Activated T-cell treated with anti-CD3 and anti-CD28 coated beads, Interleukin-2, amount 50 U/mL, for 24 hours (primary cell): ENCODE measurements at places on chromosomes 1 and 21.

GRCh38 chr21:44547656-44548331 lies 3.5 kb downstream of the KRTAP10-2 start:
- DNase-seq = peak; percentile 52

DNA sequence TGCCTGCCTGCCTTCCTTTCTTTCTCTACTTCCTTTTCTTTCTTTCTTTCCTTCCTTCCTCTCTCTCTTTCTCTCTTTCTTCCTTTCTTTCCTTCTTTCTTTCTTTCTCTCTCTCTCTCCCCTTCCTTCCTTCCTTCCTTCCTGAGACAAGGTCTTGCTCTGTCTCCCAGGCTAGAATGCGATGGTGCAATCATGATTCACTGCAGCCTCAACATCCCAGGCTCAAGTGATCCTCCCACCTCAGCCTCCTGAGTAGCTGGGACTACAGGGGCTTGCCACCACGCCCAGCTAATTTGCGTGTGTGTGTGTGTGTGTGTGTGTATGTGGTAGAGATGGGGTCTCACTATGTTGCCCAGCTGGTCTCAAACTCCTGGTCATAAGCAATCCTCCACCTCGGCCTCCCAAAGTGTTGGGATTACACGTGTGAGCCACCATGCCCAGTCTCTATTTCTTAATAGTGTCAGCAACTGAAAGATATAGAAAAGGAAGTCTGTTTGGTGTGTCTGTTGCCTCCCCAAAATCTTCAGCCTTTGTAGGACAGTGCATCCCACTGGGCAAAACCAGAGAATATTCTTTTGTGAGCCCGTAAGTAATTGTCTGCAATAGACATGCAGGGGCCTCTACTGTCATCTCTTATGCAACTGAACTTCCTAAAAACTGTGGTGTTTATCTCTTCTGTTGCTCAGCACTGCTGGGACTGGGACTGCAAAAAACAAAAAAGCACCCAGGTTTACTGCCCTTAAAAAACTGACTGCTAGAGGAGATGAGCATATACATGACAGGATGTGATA lies 20.9 kb upstream of the RAB4A start:
- no peak for DNase-seq

- DNase-seq = no peak
Observed at GRCh38 chr21:34640858-34641257, 25.9 kb upstream of the RCAN1 start.

DNA sequence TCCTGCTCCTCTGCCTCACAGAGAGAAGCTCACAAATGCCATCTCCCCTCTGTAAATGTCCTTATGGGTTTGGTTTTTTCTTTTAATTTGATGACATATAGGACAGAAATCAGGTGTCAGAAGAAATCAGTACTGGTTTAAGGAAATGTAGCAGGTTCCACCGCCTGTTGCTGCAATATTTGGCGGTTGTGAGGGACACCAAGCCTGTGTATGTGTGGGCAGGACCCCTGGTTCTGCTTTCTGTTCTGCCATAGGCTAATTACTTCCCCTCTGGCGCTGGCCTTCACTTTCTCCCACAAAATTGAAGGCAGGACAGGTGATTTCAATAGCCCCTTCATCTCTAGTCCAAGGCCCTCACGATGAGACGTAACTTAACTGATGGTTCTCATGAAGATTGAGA lies 69.2 kb downstream of the PRDM2 start:
- no peak for DNase-seq

GRCh38 chr1:117967881-117968280 lies 38.3 kb downstream of the WDR3 start:
- DNase-seq = no peak

GRCh38 chr1:94806441-94806871 lies 13.7 kb upstream of the SLC44A3 start:
- no peak for DNase-seq

DNA sequence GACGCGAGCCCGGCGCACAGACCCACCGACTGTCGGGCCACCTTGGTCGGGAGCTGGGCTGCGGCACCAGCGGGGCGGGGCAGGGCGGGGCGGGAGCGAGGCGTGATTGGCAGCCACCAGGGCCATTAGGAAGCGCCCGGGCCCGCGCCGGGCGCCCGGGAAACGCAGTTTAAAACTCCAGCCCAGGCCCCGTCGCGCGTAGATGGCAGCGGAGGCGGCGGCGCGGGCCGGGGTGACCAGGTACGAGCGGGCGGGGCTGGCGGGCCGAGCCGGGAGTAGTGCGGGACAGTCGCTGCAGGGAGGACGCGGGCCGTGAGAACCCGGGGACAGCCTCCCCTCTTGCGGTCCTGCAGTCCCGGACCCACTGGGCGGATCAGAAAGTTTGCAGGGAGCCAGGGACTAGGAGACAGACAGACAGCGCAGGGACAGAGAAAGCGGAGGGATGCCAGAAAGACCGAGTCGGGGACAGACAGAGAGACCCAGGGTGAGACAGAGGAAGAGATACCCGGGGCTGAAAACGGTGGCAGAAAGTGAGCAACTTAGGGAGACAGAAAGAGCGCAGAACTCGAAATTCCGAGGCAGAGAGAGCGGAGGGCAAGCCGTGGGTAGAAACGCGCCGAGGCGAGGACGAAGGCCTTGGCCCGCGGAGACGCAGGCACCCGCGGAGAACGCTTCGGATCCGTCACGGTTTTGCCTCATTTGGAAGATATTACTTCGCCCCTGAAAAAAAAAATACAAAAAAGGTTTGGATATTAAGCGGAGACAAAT lies at the start of gene DMBX1:
TSS of gene DMBX1 (plus strand) at position 199 of the 768 bp plus-strand sequence. CDS start 17,175 bp downstream, outside the sequence.
- DNase-seq = peak; percentile 64

GRCh38 chr1:40270152-40270834 lies 12.3 kb downstream of the ZMPSTE24 start:
- no peak for DNase-seq

GRCh38 chr1:24688621-24689195 lies 45.6 kb downstream of the SRRM1 start:
- DNase-seq = peak; percentile 69

DNA sequence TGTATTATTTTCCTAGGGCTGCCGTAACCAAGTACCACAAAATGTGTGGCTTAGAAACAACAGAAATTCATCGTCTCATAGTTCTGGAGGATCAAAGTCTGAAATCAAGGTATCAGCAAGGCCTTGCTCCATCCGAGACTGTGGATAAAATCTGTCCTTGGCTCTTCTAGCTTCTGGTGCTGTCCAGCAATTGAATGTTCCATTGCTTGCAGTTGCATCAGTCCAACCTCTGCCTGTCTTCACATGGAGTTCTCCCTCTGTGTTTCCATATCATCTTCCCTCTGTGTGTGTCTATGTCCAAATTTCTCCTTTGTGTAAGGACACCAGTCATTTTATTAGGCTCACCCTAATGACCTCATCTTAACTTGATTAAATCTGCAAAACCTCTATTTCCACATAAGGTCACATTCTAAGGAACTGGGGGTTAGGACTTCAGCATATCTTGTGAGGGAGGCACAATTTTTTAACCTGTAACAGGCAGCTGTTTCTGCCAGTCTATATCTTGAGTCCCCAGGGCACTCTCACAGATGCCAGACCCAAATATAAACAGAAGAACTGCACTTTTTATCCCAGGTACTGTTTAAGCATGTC lies 84.2 kb downstream of the ERG start:
- no peak for DNase-seq

- DNase-seq = no peak
Observed at GRCh38 chr1:153141377-153141776, 9.3 kb downstream of the SPRR2G start.

- no peak for DNase-seq
Observed at GRCh38 chr1:39573736-39574624, 2.6 kb downstream of the PABPC4 start.

GRCh38 chr21:41691205-41692184 lies 75.4 kb downstream of the RIPK4 start:
- no peak for DNase-seq

- no peak for DNase-seq
Observed at GRCh38 chr1:56798053-56798471, 21.1 kb downstream of the FYB2 start.

DNA sequence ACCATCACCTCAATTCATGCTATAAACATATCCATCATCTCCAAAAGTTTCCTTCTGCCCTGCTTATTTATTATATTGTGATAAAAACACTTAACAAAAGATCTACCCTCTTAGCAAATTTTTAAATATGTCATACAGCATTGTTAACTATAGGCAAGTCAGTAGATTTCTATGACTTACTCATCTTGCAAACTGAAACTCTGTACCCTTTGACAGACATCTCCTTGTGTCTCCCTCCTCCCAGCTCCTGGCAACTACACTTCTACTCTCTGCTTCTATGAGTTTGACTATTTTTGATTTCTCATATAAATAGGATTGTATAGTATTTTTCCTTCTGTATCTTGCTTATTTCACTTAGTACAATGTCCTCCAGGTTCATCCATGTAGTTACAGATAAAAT lies 174.8 kb downstream of the TNFSF18 start:
- DNase-seq = no peak

- peak; percentile 25 for DNase-seq
Observed at GRCh38 chr21:44024887-44025353, 12.8 kb downstream of the TRAPPC10 start.

GRCh38 chr1:96887501-96887900 lies 165.9 kb downstream of the PTBP2 start:
- DNase-seq = no peak

GRCh38 chr1:223775711-223776074 lies 63.4 kb downstream of the CAPN2 start:
- DNase-seq = no peak

- no peak for DNase-seq
Observed at GRCh38 chr1:44021581-44022321, 9.5 kb downstream of the SLC6A9 start.

DNA sequence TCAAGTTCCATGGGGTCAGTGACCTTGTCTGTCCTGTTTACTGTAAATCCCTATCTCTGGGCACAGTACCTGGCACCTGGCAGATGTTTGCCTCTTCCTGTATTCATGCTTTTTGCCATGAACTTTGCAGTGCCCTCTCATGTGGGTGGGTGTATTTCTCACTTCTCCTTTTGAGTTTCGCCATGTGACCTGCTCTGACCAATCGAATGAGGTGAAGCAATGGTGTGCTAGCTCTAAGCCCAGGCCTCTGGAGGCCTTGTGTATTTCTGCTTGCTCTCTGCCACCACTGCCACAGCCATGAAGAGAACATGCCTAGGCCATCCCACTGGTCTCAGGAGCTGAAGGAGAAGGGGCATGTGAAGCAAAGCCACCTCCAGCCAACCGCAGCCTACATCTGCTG lies 185.5 kb upstream of the ZC3H12A start:
- DNase-seq = no peak

- no peak for DNase-seq
Observed at GRCh38 chr21:45926281-45926680, 55.3 kb upstream of the COL6A1 start.

GRCh38 chr21:45074818-45075595 lies 627 bp downstream of the ADARB1 start:
- peak; percentile 69 for DNase-seq

DNA sequence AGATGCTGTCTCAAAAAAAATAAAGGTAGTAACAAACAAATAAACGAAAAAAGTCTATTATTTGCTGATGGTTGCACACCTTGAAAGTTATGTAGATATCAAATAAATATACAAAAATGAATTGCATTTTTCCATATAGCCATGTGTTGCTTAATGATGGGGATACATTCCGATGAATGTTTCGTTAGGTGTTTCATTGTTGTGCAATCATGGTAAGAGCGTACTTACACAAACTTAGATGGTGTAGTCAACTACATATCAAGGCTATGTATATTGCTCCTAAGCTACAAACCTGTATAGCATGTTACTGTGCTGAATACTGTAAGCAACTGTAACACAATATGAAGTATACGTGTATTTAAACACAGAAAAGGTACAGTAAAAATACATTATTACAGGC lies 34.4 kb downstream of the AHCTF1 start:
- DNase-seq = no peak

DNA sequence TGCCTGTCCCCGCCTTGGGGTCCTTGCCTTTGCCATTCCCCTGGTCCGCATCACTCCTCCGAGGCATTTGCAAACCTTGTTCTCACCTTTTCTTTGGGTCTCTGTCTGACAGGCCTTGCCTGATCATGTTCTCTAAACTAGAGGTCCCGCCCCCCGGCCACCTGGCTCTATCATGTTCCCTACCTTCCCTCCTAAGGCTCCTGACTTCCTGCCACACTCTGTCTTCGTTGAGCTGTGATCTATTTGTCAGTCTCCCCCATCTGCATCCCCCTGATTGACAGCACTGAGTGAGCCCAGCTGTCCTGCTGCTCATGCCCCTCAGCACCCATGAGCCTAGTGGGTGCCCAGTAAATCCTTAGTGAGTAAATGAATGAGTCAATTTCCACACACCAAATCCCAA lies 22.8 kb downstream of the ERG start:
- no peak for DNase-seq

DNA sequence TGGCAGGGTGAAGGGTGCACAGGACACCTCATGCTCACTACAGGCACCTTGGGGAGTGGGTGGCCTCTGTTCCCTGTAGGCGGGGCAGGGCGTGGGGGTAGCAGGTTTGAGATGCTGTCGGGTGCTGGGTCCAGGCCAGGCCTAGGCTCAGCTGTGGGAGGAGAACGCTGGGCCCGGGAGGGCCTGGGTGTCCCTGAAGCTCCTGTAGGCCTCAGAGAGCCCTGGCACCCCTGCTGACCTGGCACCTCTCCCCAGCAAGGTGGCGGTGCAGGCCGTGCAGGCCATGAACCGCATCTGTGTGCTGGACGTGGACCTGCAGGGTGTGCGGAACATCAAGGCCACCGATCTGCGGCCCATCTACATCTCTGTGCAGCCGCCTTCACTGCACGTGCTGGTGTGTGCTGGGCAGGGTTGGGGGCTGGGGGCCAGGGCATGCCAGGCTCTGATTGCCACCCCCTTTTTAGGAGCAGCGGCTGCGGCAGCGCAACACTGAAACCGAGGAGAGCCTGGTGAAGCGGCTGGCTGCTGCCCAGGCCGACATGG lies 2.5 kb upstream of the GJC2 start:
- no peak for DNase-seq

GRCh38 chr21:33299181-33299752 lies 25.5 kb upstream of the IFNAR1 start:
- DNase-seq = peak; percentile 56

DNA sequence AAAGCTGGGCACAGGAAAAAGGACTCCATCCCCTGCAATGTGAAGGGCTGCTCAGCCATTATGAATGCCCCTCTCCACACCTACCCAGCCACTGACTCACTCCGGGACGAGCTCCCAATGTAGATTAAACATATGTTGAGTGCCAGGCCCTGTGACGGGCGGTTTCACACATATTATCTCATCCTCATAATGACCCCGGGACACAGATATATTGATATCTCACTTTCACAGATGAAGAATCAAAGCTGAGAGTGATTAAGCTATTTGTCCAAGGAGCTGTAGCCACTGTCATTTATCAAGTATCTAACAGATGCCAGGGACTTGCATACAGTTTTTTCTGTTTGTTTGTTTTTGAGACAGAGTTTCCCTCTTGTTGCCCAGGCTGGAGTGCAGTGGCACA lies 35.0 kb upstream of the SLC30A1 start:
- DNase-seq = no peak

GRCh38 chr1:235259133-235259778 lies 68.7 kb downstream of the ARID4B start:
- no peak for DNase-seq
